ENCODE measurements at places on chromosomes 11 and 22. TPM values are rescaled to one million over a fixed set of nuclear protein-coding genes. Genes with fewer than 3 reads are reported as not detected.

Gene MAPK8IP2
- 0.17 TPM for polyA plus RNA-seq

Gene SUSD2
- 2.6 TPM for polyA plus RNA-seq

Gene TLCD5
- 8.0 TPM for polyA plus RNA-seq

Gene CYB561A3
- polyA plus RNA-seq = 91.3 TPM

Gene MLC1
- 0.10 TPM for polyA plus RNA-seq

Gene SMIM38
- polyA plus RNA-seq = 0.09 TPM

GRCh38 chr11:67079065-67079705, 22.5 kb downstream of the RHOD start:
- no peak for DNase-seq

- no peak for DNase-seq
These were observed 3.4 kb downstream of the CCDC116 start for GRCh38 chr22:21635771-21636510.

- DNase-seq = no peak
These were observed 12.7 kb upstream of the ISX start for GRCh38 chr22:35053060-35053835.

DNA sequence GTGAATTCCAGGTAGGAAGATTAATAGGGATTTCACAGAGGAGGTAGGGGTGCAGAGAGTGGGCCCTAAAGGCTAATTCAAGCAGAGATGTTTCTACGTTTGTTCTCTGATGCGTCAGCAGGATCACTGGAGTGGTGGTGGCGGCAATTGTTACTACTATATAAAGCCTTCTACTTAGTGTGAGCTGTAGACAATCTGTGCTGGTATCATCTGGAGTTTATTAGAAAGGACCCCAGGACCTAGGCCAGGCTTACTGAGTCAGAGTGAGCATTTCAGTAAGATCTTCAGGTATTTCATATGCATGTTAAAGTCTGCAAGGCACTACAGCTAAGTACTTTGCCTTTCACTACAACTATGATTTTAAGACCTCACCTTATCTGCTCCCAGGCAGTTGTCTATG, 59.5 kb downstream of the USP35 start:
- DNase-seq = no peak

- no peak for DNase-seq
These were observed 24.7 kb upstream of the B3GAT1 start for GRCh38 chr11:134436781-134437180.
